NCI-H187 (cell line): ENCODE measurements at places on chromosomes 11 and 22.

- no peak for DNase-seq
Observed at GRCh38 chr11:2186669-2187279, 15.2 kb upstream of the TH start.

DNA sequence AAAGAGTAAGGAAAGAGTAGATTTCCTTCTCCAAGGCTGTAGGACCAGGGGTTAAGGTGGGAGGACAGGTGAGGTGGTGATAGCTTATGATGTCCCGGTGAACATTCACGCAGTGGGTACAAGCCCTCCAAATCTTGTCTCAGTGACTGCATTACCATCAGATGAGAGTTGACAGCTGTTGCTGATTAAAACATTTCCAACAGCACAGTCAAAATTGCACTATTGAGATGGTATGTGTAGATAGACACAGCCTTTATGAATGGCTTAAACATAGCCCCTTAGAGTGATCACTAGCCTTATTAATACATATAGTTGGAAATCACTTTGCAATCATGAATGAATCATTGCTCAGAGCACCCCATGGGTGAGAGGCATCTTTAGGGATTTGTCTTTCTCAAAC is 7.3 kb downstream of the NELL1 start:
- no peak for DNase-seq

- no peak for DNase-seq
Observed at GRCh38 chr22:23591201-23591791, 11.2 kb upstream of the IGLL1 start.

DNA sequence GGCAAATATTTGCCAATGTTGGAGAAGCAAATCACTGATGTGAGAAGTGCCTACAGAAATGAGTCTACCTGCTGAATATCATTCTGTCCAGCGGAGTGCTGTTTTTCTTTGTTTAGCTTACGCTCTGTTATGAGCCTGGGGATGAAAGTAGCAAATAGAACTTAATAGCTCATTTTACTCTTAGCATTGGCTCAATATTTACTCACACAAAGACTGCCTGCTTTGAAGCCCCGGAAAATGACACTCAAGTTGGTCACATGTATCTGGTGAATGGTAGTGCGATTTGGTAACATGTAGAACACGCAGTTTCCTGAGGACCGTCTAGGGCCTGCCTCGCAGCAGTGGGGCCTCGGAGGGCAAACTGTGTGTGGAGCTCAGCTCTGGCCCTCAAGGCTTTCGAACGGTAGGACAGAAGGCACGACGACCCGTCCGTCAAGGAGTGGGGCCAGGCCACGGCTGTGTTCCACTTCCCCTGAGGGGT is 38.9 kb downstream of the TBC1D22A start:
- no peak for DNase-seq

- no peak for DNase-seq
Observed at GRCh38 chr22:49657974-49658590, 169.6 kb downstream of the BRD1 start.

DNA sequence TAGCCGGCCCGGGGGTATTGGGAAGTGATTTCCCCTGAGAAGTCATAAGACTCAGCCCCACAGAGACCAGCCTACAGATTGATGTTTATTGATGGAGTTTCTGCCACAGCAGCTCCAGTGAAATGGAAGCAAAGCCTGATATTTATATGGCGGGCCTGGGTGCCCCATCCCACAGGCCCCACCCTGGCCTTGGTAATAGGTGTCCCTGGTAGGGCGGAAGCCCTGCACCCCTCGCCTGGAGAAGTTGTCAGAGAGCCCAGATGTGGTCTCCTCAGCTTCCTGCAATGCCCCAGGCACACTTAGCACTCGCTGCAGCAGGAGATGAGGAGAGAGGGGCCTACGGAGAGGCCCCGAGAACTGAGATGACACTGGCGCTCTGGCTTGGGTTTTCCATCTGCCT is 107.4 kb downstream of the MORC2 start:
- DNase-seq = no peak
